Activated CD8-positive, alpha-beta memory T cell treated with anti-CD3 and anti-CD28 coated beads for 1 hour (primary cell): ENCODE measurements at places on chromosomes 11 and 22.

DNA sequence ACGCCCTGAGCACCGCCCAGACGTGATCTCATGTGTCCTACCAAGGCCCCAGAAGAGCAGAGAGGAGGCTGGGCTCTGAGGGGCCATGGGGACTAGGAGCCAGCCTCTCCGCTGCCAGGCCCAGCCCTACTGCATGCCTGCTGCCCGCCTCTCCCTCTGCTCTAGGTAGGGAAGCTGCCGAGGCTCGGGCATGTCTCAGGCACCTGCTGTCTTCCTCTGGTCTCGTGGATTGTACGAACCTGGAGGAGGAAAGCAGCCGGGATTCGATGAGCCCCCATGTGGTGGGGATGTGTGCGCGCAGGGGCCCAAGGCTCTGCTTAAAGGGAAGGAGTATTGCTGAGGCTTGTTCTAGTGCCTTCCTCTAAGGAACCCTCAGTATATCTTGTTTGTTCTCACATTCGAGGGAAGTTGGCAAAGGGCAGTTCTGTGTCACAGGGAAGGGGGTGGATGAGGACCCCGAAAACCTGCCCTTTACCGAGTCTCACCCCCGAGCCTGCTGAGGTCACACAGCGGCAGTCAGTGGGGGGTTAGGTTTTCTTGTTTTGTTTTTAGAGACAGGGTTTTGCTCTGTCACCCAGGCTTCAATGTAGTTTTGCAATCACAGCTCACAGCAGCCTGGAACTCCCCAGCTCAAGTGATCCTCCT, 21.2 kb downstream of the DAGLA start:
- DNase-seq, result no peak

DNA sequence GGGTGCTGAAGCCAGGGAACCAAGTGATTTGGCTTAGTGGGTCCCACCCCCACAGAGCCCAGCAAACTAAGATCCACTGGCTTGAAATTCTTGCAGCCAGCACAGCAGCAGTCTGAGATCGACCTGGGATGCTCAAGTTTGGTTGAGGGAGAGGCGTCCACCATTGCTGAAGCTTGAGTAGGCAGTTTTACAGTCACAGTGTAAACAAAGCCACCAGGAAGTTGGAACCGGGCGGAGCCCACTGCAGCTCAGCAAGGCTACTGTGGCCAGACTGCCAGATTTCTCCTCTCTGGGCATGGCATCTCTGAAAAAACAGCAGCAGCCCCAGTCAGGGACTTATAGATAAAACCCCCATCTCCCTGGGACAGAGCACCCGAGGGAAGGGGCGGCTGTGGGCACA, 424.1 kb upstream of the TENM4 start:
- no peak for DNase-seq

GRCh38 chr11:44031549-44031948, 16.2 kb upstream of the ACCSL start:
- DNase-seq, result no peak

- DNase-seq, result no peak
Observed at GRCh38 chr11:83241291-83241946, 44.7 kb downstream of the CCDC90B start.

DNA sequence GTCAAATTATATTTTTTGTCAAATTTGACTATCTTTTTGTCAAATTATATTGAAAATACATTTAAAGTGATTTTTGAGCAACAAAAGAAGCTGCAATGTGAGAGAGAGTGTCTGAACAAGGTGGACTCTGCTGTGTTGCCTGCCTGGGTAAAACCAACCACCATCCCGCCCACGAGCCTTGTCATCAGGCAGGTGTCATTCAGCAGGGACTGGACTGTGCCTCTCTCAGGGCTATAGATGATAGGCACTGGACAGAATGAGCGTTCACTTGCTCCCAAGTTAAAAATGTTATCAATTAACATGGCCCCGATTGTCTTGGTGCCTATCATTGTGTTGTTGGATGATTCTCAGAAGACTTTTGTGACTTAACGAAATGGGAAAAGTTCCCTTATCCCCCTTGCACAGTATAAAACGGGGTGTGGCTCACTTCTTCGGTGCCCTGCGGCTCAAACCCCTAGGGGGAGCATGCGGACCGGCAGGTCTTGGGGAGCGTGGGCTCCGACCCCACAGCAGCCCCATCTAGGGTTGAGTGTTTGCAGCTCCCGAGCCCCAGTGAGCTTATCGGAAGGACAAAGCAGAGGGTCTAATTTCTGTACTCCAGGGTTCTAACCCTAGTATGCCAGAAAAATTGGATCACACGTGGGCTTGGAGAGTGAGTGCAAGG, 1.7 kb downstream of the APOL5 start:
- DNase-seq, result no peak

GRCh38 chr11:68574308-68574707, 110.0 kb upstream of the GAL start:
- no peak for DNase-seq

GRCh38 chr11:71456831-71457230, 3.8 kb downstream of the NADSYN1 start:
- no peak for DNase-seq

DNA sequence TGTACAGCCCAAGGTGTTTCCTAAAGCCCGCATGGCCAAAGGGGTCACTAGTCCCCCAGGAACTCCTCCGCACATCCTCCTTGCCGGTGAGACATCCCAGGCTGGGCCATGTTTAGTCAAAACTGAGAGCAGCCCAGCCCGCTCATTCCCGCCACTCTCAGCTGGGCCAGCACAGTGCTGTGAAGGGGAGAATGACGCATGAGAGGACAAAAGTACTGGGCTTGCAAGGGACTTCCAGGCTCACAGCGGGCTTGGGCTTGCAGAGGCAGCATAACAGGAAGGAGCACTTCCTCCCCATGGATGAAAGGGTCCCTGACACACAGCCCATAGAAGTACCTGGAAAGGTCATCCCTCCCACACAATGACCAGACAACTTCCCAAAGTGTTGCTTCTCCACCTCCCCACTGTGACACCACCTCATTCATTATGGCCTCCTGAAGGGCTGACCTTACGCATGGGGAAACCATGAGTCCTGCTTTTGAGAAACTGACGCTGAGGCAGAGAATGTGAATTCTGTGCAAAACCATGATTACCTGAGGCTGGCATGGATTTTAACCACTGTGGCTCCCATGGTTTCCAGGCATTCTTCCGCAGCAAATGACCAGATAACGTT, 19.1 kb downstream of the ETS1 start:
- no peak for DNase-seq

DNA sequence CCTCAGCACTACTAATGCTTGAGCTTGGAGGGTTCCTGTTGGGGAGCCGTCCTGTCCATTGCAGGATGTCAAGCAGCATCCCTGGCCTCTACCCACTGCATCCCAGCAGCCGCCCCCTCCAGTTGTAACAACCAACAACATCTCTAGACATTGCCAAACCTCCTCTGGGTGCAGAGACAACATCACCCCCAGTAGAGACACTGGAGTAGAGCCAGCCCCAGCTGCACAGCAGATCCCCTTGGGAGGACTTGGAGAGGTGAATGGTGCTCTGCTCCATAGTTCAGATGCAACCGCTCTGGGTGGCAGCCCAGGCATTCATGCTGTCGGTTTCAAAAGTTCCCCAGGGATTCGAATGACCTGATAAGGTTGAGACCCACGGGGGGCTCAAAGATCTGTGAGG, 259.0 kb downstream of the MN1 start:
- no peak for DNase-seq

DNA sequence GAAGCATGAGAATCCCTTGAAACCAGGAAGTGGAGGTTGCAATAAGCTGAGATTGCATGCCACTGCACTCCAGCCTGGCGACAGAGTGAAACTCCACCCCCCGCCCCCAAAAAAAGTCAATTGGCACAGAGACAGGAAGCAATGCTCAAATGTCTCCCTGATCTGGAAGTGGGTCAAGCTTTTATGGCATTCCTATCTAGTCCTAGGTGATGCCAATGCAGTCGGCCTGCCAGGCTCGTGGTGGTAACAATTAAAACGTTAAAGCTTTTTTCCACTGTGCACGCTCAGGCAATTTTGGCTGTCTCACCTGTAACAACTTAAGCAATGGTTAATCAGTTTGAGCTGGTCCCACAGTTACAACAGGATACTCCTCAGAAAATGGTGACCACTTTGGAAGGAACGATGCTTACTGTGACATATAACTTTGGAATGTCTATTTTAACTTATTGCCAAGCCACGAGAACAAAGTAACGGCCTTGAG, 18.9 kb upstream of the PISD start:
- DNase-seq, result no peak

- no peak for DNase-seq
Observed at GRCh38 chr22:29023172-29023796, 38.3 kb downstream of the C22orf31 start.

DNA sequence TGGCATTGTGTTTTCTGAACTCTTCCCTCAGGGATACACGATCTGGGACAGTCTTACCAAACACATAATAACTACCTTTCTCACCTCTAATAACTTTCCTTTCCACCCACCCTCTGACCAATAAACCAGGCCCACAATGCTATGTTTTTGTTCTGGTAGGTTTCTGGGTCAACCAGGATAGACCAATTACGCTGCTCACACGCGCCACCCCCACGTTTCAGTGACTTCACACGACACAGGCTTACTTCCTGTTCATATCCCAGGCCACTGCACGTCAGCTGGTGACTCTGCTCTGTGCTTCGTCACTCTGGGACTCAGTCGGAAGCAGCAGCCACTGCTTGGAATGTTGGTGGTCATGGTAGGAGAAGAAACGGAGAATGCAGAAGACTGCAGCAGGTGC, 2.5 kb downstream of the KRTAP5-4 start:
- no peak for DNase-seq

DNA sequence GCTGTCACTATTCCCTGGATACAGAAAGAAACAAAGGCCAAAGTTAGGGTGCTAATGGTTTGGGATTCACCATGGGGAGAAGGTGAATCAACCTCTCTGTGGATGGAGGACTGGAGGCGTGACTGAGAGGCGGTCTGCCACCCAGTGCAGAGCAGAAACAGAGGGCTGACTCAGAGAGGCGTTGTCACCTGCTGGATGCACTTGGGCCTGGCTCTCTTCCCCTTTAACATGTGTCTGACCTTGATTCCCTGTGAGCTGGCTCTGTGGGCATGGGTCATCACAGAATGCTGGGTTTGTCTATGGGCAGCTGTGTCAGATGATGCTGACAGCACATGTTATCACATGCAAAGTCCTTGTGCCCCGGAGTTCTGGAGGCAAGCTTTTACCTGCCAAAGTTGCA, 75.9 kb downstream of the LDLRAD3 start:
- no peak for DNase-seq

- DNase-seq, result no peak
Observed at GRCh38 chr11:75022296-75022695, 33.6 kb downstream of the NEU3 start.

DNA sequence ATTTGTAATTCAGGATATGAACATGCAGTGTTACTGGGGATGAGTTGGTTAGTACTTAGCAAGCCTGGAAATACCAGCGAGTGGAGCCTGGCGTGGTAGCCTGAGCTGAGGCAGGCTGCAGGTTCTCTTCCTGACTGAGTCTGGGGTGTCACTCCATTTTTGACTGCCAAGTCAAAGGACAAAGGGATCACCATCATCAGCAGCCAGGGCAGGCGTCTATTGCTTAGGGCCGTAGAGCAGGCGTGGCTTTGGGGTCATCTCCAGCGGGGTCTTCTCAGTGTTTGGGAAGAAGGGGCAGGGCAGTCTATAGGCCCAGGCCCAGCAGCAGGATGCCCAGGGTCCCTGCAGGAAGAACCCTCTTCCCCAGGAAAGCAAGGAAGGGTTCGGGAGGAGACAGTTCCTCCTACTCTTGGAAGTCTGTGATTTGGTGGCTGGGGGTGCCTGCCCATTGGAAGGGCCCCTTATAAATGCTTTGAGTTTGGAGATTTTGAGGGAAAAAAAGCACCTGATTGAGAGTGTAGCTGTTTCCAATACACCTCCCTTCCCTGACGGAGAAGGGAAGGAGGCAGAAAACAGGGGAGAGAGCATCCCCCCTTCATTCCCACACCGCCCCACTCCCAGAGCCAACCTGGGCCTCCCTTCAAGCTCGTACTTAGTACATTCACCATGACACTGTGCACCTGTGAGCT, 51.5 kb upstream of the SPATA19 start:
- no peak for DNase-seq

- no peak for DNase-seq
Observed at GRCh38 chr11:94036096-94036495, 14.9 kb downstream of the HEPHL1 start.

DNA sequence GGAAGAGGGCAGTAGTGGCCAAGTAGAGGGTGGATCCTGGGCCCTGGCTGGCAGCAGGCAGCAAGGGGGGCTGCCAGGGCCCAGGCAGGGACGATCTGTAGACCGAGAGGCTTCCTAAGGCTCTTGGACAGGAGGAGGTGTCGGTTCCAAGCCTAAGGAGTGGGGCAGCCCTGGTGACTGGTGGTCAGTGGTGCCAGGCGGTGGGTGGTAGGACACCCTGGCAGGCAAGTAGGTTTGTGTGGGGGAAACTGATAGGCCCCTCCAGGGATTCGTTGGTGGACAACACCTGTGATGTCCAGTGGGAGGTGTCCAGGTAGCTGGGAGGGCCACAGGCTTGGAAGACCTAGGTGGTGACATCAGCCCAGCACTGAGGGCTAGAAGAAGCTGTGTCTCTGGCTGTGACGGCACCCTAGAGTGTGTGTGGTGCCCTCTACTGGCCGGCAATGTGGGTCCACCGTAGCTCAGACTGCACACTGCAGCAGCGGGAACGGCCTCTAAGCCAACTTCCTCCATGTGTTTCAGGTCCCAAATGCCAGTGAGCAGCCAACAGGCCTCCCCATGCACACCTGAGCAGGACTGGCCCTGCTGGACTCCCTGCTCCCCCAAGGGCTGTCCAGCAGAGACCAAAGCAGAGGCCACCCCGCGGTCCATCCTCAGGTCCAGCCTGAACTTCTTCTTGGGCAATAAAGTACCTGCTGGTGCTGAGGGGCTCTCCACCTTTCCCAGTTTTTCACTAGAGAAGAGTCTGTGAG, 9.4 kb upstream of the SAMM50 start:
- no peak for DNase-seq

- DNase-seq, result no peak
Observed at GRCh38 chr11:134370526-134371435, 39.0 kb downstream of the GLB1L2 start.

GRCh38 chr22:36649066-36649465, 54.5 kb downstream of the CACNG2 start:
- DNase-seq, result no peak

- DNase-seq, result no peak
Observed at GRCh38 chr11:86477495-86478155, 102.9 kb downstream of the CCDC81 start.

- no peak for DNase-seq
Observed at GRCh38 chr11:68870470-68870869, 28.8 kb upstream of the CPT1A start.

DNA sequence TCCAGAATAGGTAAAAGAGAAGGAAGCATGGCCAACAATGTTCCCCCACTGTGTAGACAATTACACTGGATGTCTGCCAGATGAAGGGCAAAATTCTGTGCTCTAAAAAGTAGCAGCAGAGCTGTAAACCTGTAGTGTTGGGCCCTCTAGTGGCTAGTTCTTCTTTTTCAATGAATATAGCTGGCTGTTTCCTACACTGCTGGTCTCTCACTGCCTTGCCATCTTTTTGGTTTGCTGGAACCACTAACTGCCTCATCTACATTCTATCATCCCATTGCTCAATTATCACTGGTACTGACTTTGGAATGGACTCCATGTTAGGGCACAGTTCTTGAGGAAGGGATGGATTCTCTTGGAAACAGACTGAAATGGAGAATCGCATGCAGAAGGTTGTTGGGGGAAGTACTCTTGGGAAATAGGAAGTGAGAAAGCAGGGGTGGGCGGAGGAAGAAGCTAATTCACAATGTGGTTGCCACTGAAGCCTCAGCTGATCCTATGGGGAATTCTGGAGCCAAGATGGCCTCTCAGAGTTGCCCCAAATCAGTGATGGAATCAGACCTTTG, 17.9 kb downstream of the KCNE3 start:
- peak; percentile 2 for DNase-seq
